NCI-H2029 treated with DMSO at 0.1 percent for 48 hours (cell line): ENCODE measurements at places on chromosomes 4 and X.
A peak's percentile ranks its signal among the peaks of the same experiment; 100 is the strongest.

- peak; percentile 24 for DNase-seq
Measured at GRCh38 chr4:79049840-79050540, 110.8 kb upstream of the PAQR3 start.

DNA sequence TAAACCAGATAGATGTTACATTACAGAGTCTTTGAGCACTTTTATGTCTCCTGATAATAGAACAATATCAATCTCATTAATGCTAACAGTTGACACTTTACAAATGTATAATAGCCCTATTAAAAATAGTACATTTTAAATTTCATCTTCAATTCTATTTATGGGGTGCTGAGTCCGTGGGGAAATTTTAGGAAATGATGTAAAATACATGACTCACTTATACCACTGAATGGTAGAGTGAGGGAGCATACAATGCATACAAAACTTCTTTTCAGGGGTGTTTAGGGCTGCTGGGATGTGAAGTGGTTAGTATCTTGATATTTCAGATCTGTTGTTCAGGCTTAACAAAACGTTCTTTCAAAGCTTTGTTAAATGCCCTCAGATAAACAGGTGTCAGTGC is 696.2 kb downstream of the TRAM1L1 start:
- DNase-seq: no peak

DNA sequence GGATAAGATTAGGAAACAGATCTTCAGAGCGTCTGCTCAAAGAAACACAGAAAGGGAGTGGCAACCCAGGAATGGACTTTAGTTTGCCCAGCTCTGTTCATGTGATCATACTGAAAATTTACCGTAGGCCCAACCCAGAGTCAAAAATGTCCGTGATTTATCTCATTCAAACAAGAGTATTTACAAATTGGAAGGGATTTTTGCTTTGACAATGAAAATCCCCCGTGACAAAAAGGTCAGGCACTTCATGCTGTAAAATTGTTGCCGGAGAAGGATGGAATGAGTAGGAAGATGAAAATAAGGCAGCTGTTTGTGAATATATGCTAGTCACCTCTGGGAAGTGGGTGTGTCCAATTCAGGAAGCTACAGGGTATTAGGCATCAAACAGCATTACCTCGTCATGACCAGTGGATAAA is 1.2 kb downstream of the SULT1B1 start:
- DNase-seq: no peak

GRCh38 chrX:14738643-14739042 is 134.2 kb downstream of the FANCB start:
- DNase-seq: no peak

DNA sequence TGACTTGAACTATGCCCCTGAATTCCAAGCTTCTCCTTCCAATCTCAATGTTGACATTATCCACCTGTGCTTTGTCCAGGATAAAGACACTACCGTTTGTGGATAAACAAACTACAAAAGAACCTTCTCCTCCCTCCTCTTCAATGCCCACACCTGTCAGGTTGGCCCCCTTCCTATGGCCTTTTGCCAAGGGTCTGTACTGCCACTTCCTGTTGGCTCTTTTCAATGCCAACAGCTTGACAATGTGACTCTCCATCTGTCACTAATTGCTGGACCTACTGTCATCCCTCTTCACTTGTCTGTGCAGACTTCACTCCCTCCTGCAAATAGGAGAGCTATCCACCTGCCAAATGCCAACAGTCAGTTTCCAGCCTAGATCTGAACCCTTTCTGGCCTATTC is 35.8 kb upstream of the MID1 start:
- peak; percentile 78 for DNase-seq

DNA sequence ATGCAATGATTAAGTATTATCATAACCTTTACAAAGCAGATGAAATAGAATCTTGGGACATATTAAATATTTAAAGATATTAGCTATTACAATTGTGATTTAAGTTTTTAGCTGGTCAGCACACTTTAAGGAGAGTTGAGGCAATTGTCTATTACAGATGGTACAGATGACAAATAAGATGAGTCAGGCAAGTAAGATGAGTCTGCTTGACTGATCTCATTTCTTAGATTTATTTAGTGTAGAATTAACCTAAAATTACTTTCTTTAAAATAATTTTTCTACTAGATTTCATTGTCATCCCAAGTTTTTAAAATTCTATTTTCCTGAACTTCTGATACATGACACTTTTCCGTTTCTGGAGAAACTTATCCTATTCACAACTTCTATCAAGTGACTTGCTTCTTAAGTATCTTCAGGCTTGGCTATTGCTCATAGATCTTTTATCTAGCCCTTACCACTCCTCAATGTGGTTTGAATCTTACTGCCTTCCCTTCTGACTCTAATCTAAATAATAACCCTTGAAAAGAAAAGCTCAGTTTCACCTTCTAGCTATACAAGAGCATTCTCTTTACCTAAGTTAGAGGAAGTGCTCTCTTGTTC is 32.9 kb downstream of the CXCL1 start:
- no peak for DNase-seq

GRCh38 chr4:158590306-158590705 is 68.6 kb downstream of the RXFP1 start:
- DNase-seq: no peak

DNA sequence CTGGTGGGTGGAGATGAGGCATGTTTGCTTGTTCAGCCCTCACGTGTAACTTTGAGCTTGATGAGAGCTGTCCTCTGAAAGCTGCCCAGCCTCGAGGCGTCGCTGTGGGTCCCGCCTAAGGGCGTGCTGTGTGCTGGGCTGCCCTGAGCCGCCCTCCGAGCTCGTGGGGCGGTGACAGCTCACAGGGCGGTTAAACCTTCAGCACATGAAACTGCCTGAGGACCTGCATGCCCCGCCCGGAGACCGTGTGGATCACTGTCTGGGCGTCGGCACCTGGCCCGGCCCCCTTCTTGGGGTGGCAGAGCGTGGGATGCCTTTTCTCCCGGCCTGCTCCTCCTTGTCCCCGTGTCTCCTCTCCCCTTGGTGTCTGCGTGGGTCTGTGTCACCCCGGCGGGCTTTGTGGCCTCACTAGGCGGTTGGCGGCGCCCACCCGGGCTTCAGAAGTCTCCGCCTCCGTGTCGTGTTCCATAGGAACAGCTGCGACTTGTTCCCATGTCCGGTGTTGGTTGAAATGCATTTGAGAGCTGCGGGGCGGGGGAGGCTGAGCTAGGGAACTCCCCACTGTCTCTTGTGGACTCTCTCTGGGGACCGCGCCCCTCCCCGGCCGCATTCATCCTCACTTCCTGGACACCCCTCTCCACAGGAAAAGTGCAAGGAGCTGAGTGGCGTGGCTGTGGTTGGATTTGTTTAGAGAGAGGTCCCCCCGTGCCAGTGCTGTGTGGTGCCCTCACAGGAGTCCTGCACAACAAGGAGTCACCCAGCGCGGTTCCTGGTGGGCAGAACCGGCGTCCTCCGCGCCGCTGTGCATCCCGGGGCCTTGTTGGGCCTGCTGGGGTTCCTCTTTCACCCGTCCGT is 6.8 kb downstream of the AKAP17A start:
- DNase-seq: no peak

DNA sequence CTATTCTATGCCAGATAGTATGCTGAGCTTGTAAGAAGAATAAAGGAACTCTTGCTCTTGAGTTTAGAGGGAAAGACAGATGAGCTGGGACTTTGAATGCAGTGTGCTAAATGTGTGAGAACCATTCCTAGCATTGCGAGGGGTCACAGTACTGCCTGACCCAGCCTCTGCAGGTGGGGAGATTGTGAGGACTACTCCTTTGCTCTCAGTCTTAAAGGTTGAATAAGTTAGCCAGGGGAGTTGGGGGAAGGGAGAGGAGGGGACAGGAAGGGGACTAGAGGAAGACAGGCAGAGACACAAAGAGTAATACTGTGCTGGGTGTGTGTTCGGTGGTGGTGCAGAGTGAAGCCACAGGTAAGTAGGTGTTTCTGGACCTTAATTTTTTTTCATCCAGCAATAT is 41.7 kb downstream of the DCUN1D4 start:
- no peak for DNase-seq

GRCh38 chr4:35105486-35105885 is 1138.8 kb downstream of the ARAP2 start:
- peak; percentile 92 for DNase-seq

DNA sequence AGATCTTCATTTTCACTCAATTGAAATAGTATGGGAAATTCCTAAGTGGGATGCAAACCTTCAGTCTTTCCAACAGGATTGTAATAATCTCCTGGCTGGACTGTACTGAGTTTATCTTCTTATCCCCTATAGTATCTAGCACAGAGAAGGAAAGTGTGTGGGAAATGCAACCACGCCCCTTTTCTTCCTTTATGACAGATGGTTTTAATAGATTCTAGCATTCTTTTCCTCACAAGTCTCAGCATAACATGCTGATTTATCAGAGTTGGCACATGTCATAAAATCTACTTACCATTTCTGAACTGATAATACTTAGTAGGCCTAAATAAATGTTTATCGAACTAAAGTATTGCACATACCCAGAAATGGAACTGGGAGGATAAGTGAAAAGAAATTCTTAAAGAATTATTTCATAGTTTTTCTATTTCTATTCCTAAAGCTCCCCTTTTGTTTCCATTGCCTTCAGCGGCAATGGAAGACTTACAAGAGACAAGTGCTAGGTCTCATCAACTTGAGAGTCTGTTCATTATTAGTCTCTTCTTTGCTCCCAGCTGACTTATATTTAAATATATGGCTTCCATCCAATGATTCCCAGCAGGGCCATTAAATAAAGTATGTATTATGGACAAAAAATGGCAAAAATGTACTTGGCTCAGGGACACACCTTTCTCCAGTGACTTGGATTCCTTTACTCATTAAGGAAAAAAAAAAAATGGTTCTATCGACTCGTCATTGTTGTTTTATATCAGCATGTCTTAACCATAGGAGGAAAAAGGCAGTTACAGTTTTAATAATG is 484.5 kb downstream of the IL1RAPL1 start:
- DNase-seq: no peak

DNA sequence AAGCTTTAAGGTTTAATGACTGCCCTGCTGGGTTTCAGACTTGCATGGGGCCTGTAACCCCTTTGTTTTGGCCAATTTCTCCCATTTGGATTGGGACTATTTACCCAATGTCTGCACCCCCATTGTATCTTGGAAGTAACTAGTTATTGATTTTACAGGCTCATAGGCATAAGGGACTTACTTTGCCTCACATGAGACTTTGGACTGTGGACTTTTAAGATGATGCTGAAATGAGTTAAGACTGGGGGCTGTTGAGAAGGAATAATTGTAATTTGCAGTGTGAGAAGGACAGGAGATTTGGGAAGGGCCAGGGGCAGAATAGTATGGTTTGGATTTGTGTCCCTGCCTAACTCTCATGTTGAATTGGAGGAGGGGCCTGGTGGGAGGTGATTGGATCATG is 260.7 kb downstream of the SNCA start:
- no peak for DNase-seq

DNA sequence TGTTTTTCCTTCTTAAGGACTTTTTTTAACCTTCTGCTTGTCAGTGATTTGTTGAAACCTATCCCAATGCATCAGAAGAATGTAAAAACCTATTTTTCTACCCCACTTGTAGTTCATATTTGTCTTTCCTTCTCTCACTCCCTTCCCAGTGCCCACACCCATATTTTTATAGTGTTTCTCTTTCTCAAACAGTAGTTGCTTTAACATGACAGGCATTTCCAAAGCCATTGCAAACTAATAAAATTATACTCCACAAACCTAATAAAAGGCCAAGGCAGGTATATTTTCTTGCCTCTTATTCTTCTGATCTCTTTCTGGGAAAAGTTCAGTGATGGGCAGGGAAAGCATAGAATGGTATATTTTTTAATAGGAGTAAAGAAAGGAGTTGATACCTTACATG is 35.7 kb upstream of the FHDC1 start:
- DNase-seq: no peak

DNA sequence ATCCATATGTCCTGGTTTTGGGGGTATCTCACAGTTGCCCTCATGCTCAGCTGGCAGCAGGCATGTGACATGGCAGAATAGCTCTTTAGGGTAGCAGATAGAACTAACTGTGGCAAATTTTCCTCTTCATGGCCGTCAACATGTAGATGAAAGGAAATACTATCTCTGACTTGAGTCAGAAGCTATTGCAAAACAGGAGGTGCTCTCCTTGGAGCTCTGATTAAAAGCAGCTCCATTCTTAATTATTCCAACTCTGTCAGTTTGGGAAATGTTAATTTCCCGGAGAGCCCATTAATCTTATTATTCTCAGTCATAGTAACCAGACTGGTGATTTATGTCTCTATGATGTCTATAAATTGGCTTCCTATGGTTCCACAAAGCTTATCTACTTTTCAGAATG is 18.2 kb downstream of the IL13RA1 start:
- DNase-seq: no peak

DNA sequence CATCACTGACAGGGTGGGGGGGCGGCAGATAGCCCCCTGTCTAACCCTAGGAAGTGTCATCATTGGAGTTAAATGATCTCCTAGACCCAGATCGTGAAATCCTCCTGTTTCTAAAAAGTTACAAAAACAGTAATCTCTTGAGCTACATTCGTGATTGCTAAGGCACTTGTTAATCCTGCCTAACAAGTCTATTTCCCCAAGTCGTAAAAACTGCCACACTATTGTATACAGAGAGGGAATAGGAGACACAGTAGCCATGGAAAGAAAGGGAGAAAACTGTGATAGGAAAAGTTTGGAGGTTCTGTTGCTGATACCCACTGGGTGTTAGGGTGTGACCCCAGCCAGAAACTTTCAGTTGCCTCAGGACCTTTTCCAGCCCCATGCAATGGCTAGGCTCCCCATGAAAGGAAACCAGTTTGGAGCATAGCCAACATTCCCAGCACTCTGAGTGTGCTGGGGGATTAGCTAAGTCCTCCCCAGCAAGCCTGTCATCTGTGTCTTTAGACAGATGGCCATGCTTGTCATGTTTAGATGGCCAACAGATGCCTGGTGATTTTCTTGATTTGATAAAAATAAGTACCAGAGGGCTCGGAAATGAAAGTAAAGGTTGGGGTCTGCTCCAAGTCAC is 63.3 kb upstream of the ANXA10 start:
- DNase-seq: no peak

GRCh38 chrX:63761639-63762038 is 23.4 kb downstream of the ARHGEF9 start:
- no peak for DNase-seq

DNA sequence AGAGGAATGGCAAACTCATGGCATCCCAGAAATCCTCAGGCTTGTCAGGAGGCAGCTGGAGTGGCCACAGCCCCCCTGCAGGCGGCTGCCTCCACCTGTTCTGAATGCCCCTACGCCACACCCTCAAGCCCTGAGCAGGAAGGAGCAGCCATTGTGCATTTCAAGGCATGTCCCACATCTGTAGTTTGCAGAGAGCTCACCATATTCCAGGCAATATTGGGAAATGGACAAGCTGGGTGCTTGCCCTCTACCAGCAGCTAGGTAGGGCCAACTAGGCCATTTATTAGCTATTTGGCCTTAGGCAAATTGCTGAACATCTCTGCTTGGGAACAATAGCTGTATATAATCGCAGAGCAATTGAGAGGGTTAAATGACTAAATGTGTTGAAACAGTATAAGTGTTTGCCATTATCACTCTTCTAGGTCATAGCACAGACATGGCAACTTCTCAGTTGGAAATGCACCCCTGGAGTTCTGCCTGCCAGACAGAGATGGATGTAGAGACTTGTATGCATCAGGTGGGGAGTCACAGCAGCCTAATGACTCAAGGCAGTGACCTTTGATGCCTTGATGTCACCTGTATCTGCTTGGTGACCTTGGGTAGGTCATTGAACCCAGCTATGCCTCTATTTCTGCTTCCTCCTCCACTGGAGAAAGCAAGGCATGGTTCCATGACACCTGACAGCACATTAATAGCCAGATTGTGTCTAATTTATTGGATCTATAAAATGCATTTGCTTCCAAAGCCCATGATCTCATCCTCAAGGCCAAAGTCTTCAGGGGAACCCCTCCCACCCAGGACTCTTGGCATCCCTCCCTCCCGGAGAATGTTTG is 52.8 kb downstream of the FHDC1 start:
- no peak for DNase-seq
